CD4-positive, CD25-positive, alpha-beta regulatory T cell (primary cell): ENCODE measurements at places on chromosomes 5 and 9. TPM values are rescaled to one million over a fixed set of nuclear protein-coding genes. Genes with fewer than 3 reads are reported as not detected.

CDC25C gene
- polyA plus RNA-seq = 0.64 TPM

GRCh38 chr9:92360083-92360482 is 34.3 kb downstream of the CENPP start:
- DNase-seq = no peak

DNA sequence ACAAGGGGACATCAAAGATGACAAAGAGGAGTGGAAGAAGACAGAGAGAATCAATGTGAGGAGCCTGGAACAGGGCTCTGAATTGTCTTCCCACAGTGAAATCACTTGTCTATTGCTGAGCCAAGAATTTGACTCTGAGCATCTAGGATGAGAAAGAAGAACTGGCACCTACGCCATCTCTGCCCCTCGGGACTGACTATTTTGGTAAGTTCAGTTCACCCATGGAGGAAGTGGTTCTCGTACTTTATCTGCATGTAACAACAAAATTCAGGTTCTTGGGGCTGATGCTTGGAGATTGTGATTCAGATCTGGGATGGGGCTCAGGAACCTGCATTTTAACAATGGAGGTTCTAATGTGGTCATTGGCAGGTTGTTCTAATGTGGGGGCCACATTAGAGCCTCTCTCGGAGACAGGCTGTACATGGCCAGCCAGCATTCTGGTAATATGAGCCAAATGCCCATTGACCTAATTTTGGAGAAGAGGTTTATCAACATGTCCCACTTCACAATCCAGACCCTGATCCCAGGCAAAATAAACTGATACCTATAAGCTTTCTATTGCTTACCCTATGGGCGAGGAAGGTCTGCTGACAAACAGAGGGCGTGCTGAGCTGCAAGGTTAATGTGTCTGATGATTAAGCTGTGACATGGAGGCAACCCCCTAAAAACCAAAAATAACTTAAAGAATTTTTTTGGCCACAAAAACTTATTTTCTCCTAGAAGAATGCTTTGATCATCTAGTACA is 2.7 kb upstream of the IL12B start:
- DNase-seq = no peak

GRCh38 chr9:82031538-82032280 is 43.1 kb downstream of the SPATA31D1 start:
- no peak for DNase-seq
